ENCODE measurements at places on chromosomes 16 and 17.

GRCh38 chr16:23948949-23949411 lies 113.2 kb downstream of the PRKCB start:
- no peak for DNase-seq

DNA sequence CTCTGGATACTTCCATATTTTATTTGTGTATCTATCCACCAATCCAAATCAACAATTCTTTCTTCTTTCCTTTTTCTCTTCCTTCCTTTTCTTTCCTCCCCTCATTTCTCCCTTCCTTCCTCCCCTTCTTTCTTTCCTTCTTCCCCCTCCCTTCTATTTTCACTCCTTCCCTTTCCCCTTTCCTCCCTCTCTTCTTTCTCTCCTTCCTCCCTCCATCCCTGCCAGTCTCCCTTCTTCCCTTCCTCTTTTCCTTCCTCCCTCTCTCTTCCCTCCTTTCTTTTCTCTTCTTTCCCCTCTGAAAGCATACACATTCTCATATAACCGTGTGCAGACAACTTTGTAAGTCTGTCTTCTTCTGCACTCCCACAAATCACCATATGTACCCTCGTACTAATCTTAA lies 382.3 kb upstream of the MAF start:
- no peak for DNase-seq

GRCh38 chr16:63201851-63202250 lies 1165.6 kb upstream of the CDH8 start:
- no peak for DNase-seq

- DNase-seq, result no peak
These were observed 17.2 kb downstream of the KATNB1 start for GRCh38 chr16:57752581-57753447.

DNA sequence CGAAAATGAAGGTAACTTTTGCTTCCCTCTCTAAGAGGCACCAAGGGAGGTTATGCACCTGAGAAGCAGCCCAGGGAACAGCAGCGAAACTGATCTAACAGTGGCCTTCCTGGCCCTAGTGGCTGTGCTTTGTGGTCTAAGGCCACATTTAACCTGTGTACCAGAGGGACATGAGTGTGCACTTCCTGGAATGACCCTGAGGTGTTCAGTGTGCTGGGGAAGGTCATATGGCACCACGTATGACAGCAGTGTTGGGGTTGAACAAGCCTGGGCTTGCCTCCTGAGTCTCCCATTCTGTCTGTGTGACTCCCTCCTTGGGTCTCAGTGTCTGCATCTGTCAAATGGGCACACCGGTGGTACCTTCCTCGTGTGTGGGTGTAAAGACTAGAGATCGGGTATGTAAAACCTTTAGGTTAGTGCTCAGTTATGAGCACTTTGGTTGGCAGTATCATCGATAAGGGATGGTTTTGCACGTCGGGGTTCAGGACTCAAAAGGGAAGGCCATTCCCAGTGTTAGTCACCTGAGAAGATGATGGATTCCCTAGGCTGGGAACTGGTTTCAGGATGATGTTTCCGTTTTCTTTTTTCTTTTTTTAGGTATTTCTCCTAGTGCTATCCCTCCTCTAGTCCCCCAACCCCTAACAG lies 31.9 kb downstream of the PLCG2 start:
- no peak for DNase-seq

DNA sequence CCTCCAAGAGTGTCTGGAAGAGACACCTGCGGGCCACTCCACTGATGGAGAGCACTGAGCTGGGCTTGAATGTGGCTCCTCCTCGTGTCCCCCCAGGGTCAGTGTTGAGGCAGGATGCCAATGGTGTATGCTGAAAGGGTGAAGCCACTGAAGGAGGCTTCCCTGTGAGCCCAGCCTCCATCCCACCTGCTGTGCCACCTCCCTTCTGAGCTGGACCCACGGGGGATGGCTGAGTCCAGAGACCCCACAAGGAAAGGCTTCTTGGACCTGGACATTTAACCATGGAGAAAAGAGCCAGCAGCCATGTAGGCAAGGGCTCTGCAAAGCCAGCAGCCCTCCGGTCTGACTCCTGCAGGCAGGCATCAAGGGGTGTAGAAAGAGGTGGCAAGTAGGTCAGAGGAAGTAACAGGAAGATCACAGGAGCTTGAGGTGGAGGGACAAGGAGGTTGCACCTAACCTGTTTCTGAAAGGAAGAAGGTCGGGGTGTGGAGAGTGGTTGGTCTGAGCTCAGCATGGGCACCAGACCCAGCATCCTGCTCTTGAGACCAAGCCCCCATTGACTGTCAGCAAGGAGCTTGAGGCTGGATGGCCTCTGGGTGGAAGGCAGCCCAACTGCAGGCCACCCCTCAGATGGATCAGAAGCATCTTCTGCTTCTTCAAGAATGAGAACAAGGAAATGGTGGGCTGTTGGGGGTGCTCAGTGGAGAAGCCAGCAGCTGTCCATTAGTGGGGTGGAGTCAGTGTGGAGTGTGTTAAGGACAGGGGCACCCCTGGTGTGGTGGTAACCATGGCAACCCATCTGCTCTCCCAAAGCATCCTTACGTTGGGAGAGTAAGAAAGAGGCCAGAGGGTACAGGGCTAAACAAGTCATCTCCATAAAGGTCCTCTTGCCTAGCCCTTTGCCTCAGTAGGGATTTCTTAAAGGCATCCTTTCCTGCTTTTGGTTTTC lies 80.7 kb downstream of the PLD6 start:
- DNase-seq, result no peak

- DNase-seq, result no peak
These were observed 15.9 kb upstream of the SLC38A10 start for GRCh38 chr17:81310949-81311550.

DNA sequence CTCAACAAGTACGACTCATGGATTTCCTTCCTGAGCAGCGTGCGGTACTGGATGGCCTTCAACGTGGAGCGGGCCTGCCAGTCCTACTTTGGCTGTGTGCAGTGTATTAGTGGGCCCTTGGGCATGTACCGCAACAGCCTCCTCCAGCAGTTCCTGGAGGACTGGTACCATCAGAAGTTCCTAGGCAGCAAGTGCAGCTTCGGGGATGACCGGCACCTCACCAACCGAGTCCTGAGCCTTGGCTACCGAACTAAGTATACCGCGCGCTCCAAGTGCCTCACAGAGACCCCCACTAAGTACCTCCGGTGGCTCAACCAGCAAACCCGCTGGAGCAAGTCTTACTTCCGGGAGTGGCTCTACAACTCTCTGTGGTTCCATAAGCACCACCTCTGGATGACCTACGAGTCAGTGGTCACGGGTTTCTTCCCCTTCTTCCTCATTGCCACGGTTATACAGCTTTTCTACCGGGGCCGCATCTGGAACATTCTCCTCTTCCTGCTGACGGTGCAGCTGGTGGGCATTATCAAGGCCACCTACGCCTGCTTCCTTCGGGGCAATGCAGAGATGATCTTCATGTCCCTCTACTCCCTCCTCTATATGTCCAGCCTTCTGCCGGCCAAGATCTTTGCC lies 9.0 kb downstream of the HAS3 start:
- no peak for DNase-seq

DNA sequence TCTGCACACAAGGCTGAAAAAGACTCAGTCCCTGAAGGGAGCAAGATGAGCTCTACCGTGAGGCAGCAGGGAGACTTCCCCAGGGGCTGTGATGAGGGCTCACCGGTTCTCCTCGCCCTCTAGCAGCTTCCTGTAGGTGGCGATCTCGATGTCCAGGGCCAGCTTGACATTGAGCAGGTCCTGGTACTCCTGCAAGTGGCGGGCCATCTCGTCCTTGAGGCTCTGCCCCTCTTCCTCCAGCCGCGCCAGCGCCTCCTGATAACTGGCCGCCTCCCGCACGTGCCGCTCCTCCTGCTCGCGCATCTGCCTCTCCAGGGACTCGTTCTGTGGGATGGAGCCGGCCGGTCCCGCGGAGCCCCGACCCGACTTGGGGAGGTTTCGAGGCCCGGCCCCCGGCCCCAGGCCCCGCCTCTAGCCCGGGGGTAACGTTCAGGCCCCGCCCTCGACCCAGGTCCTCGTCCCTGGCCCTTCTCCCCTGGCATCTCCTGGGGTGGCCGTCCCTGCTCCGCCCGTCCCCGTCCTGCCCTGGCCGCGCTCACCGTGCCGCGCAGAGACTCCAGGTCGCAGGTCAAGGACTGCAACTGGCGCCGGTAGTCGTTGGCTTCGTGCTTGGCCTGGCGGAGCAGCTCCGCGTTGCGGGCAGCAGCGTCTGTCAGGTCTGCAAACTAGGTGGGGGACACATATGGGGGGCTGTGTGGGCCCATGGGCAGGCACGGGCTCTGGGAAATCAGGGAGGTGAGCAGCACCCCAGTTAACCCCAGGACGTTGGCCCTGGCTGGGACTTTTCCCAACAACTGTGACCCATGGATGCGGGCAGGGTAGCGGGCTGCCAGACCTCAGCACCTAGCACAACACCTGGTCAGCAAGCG lies 3.9 kb downstream of the GFAP start:
- peak; percentile 12 for DNase-seq

DNA sequence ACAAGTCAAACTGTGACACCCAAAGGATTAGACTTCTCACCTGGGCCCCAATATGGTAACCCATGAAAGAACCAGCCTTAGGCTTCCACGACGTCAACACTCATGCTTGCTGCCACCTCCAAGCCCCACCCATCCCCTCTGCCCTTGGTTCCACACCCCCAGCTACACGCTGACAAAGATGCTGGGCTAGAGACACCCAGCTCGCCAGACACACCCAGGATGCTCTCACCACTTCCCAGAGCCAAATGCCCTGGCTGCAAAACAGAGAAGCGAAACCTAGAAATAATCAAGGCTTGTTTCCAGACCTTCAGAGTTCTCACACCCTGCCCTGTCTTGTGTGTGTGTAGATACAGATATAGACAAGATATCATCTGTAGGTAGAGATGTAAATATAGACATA lies 26.0 kb upstream of the ADCY9 start:
- peak; percentile 3 for DNase-seq

- DNase-seq, result no peak
These were observed 5.3 kb upstream of the HSF5 start for GRCh38 chr17:58493506-58493905.

GRCh38 chr16:85422196-85422631 lies 190.9 kb upstream of the GSE1 start:
- no peak for DNase-seq

GRCh38 chr17:75854101-75854748 lies 910 bp downstream of the WBP2 start:
- DNase-seq, result no peak

DNA sequence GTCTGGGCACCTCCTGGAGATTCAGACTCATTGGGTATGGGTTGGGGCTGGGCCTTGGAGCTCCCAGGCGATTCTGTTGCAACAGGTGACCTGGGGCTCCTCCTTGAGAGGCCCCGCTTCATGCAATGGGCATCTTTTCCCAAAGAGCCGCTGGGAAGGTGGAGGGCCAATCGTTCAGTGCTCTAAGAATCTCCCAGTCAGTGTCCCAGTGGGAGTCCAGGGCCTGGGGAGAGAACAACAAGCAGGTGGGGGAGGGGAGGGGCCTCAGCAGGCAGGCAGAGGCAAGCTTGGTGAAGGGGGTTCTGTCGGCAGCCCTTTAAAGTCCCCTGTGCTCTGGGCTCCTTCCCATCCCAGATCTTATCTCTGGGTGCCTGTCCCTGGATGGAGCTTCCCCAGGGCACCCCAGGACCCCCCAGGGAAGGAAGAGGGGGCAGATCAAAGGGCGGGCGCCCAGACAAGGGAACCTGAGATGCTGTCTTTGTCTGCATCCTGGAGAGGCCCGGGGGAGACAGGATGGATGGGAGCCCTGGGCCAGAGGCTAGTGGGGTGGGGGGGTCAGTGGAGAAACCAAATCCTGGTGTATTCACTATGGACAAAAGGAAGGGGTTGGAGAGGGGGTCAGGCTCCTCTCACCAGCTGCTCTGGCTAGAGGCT lies 30.5 kb upstream of the NXPH3 start:
- no peak for DNase-seq

DNA sequence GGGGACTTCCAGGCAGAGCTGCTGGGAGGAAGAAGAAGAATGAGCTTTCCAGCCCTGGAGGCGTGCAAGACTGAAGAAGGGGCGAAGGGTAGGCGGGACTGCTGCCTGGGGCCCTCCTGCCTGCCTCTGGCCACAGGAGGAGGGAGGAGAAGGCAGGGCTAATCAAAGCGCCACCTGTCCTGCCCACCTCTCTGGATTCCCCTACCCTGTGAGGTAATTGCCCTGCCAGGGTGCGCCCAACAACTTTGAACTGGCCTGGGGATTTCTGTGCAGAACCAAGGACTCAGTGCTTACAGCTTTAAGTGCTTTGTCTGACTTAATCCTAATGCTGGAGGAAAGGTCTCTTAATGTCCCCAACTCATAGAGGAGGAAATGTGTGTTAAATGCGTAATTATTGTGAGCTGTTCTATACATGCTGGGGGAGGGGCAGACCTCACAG lies at the start of gene NOXO1:
Gene NOXO1, minus strand, starts transcription at position 72 of the 439 bp plus-strand sequence. CDS start 290 bp downstream, outside the sequence.
- DNase-seq, result no peak

All from bone marrow (tissue), 2 donors.